Hematopoietic multipotent progenitor cell treated with erythropoietin and hydrocortisone succinate and interleukin-3 and kit ligand, for 15 days (in vitro differentiated cells): ENCODE measurements at places on chromosomes 7 and 10.

DNA sequence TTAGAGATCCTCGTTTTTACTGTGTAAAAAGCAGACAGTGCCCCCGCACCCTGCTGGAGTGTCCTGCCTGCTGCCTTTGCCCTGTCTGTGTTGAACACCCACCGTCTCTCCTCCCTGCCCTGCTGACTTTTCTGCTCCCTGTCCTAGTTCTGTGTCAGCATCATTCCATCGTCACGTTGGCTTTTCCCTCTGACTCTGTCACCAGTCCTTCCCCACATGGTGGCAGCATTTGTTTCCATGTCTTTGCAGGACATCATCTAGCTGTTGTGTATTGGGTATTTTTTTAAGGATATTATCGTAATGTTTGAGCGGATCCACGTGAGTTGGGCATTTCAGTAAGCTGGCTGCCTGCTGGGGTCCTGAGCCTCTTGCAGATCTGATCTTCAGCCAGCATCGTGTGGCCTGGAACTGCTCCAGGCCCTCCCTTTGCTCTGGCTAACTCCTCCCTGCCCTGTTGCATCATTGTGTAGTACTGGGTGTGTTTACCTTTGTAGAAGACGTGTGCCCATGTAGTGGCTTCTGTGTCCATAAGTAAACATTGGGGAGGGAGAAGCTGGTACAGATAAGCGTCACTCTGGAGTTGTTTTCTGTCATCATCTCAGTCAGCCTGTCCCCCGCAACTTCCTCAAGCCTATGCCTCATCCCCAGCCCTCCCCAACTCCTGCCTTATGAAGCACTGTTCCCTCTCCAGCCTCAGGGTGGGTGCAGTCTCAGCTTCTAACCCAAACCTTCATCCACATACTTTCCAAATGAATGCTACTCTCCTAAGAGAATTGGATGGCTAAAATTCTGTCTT lies 44.3 kb downstream of the TRRAP start:
- peak; percentile 40 for DNase-seq

GRCh38 chr7:5476001-5476400 lies 52.4 kb upstream of the TNRC18 start:
- no peak for DNase-seq

DNA sequence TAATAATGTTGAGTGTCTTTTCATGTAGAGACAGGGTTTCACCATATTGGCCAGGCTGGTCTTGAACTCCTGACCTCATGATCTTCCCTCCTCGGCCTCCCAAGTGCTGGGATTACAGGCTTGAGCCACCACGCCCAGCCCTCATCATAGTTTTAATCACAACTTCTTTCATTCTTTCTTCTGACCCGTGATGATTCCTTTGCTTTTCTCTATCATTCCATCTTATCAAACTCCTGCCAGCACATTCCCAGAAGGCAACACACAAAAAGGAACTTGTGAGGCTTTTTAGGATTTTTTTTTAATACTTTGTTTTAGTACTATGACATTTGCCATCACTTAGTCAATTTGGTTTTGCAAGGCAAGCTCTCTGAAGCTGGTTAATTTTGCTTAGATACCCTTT lies 77.5 kb upstream of the MEOX2 start:
- no peak for DNase-seq

DNA sequence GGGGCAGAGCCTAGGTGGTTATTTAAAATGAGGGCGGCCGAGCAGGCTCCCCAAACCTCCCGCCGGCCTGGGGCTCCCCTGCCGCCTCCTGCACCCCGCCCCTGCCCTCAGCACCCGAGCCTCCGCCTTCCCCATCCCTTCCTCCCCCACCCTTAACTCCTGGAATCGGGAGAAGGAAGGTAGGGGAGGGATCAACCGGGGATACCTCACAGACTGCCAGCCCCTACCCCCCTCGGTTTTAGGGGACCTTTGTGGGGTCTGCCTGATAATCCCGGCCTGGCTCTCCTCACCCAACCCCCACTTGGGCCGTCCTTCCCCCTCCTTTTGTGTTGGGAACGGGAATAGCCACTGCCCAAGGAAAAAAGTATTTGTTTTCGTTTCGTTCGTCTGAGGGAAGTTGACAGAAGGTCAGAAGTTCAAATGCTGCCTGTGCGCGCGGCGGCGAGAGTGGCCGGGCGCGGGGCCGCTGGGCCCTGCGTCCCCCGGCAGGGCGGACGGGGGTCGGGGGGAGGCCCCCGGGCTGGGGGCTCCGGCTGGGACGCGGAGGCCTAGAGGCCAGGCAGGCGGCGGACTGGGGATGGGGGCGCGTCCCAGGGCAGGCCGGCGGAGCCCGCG lies 2.8 kb downstream of the SHH start:
- no peak for DNase-seq

- no peak for DNase-seq
Measured at GRCh38 chr7:14902589-14903067, at the start of gene DGKB. DGKB (minus strand) TSS chr7:14902751.

- no peak for DNase-seq
Measured at GRCh38 chr7:156935250-156935649, 14.3 kb upstream of the NOM1 start.

- no peak for DNase-seq
Measured at GRCh38 chr7:12314199-12314598, 89.5 kb downstream of the VWDE start.

GRCh38 chr7:136293841-136294391 lies 316.8 kb upstream of the MTPN start:
- DNase-seq = no peak

- DNase-seq = no peak
Measured at GRCh38 chr10:88361494-88361893, 221.6 kb downstream of the RNLS start.

DNA sequence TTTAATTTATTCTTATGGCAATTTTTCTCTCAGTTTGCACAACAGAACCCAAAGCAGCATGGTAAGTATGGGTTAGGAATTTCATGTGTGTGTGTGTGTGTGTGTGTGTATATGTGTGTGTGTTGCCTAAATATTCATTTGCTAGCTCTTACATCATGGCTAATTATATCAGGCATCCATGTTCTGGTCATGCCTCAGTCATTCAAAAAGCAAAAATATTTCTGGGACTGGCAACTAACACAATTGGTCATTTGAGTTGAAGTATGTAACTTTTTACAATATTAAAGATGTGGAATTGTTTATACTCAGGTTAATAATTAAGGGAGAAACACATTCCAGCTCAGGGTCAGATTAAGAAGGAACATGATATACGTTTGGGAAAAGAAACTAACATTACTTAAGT lies 67.6 kb upstream of the PHYHIPL start:
- DNase-seq = no peak

DNA sequence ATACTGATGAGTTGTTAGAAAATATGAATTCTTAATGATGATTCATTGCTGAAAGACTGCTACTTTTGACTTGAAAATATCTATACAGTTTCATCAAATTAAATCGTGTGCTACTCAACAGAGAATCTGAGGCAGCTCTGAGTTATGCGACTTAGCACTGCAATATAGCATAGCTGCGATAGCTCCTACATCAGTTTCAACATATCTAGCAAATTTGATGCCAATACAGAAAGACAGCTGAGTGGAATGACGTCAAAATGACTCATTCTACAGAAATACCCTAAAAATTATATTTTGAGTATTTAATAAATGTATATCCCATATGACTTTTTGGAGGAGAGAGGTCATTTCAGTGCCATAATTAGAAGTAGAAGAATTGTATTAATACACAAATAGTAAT lies 1.1 kb upstream of the TARP start:
- no peak for DNase-seq

- DNase-seq = no peak
Measured at GRCh38 chr10:109992485-109992884, 15.3 kb upstream of the ADD3 start.

DNA sequence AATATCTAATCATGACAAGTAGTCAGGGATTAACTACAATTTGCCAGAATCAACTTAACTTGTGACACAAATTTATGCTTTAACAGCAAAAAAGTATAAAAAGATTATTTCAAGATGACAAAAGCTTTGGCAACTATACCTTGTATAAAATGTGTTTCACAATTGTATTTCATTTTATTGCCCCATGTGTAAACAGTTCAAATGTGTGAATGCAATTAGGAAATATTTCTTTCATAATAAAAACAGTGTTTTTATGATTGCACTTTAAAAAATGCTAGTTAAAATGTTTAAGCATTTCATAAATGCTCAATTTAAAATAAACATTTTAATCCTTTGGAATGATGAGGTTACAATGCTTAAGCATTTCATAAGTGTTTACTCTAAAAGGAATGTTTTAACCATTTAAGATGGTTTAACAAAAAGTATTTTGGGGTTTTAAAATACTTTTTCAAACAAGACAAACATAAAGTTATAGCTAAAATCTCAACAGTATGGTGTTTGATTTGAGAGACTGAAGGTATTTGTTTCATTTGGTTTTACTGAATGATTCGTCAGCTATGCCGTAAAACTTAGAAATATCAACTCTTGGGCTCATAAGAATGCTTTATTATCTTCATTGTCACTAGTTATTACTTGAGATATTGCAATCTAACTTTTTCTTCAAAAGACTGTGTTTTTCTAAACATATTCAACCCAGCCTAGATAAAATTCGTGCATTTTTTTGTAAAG lies 50.1 kb downstream of the SFTPD start:
- DNase-seq = no peak

DNA sequence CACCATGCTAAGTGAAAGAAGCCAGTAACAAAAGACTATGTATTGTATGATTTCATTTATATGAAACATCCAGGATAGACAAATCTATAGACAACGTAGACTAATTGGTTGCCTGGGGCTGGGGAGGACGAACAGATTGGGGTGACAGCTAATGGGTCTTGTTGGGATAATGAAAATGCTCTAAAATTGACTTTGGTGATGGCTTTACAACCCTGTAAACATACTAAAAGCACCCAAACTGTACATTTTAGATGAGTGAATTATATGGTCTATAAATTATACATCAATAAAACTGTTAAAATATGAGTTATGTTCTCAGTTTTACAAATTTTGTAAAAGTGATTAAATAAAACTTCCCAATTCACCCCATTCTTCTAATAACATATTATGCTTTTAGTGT lies 261.5 kb downstream of the ELMO1 start:
- DNase-seq = no peak

DNA sequence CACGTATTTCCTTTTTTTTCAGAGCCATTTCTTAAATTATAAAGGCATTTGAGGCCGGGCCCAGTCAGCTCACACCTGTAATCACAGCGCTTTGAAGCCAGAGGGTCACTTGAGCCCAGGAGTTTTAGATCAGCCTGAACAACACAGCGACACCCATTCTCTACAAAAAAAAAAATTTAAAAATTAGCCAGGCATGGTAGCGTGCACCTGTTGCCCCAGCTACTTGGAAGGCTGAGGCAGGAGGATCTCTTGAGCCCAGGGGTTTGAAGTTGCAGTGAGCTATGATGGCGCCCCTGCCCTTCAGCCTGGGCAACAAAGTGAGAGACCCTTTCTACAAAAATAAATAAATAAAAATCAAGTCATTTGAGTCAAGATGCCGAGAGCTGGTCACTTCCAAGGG lies 3.0 kb downstream of the TMEM130 start:
- no peak for DNase-seq

GRCh38 chr10:44575601-44576380 lies 190.9 kb upstream of the CXCL12 start:
- no peak for DNase-seq

DNA sequence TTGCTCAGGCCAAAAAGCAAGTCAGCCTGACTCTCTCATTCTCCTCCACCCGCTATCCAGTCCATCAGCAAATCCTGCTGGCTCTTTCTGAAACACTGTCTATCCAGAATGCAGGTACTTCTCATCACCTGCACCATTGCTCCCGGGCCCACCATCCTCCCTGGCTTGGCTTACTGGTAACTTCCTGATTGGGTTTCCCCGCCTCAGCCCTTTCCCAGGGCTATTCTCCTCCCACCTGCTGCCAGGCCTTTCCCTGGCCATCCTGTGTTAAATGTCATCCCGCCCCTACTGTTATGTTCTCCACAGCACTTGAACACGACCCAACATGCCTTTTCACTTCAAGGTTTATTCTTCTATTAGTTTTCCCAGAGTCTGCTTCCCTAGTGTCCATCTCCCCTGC lies 124.0 kb downstream of the CNNM2 start:
- DNase-seq = no peak

- peak; percentile 55 for DNase-seq
Measured at GRCh38 chr10:124705817-124706461, 38.2 kb downstream of the FAM53B start.

DNA sequence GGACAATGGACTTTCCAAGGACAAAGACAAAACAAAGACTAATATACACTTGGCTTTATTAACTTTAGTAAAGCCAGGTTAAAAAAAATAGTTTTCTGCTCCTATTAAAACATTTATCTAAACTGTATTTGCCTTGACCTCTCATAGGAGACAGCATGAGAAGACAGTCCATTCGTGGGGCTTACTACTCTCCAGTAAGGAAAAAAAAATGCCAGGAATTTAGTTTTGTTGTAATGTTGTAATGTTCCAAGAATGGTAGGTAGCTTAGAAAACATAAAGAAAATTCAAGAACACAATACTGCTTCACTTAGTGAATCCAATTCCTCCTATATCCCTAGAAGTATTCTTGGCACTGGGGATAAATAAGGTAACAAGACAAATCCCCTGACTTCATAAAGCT lies 81.7 kb downstream of the KMT2C start:
- DNase-seq = no peak

GRCh38 chr7:101465576-101466196 lies 103.0 kb downstream of the COL26A1 start:
- no peak for DNase-seq

GRCh38 chr7:4838626-4839334 lies 23.1 kb downstream of the PAPOLB start:
- DNase-seq = no peak

DNA sequence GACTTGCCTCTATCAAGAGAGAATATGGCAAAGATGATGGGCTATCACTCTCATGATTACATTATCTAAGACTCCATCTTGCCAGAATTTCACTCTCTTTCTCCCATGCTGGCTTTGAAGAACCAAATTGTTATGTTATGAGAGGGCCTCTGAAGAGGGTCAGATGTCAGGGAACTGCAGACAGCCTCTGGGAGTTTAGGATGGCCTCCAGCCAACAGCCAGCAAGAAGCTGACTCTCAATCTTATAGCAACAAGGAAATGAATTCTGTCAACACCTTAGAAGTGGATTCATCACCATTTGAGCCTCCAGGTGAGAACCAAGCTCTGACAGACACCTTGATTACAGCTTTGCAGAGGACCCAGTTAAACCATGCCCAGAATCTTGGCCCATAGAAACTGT lies 33.6 kb downstream of the ZNF22 start:
- DNase-seq = no peak

GRCh38 chr7:136652635-136653370 lies 215.6 kb upstream of the CHRM2 start:
- no peak for DNase-seq

- peak; percentile 67 for DNase-seq
Measured at GRCh38 chr10:21675157-21675796, 141.2 kb downstream of the MLLT10 start.

GRCh38 chr10:127117125-127117524 lies 79.3 kb downstream of the INSYN2A start:
- no peak for DNase-seq

DNA sequence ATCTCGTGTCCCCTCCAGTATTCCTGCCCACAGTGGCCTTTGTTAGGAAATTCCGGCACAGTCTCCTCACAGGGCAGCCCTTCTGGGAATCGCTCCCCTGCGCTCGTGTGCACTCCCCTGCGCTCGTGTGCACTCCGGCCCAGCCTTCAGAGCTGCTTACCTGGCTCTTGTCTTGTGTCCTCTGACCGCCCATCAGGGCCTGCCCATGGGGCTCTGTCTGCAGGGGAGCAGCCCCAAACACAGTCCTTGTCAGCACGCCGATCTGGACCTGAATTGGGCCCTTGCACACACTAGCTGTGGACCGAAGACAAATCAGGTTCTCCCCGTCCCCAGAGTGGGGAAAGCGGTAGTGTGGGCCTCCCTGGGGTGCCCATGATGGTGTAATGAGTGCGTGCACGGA lies 179.4 kb downstream of the CUX1 start:
- no peak for DNase-seq
